ENCODE measurements at places on chromosomes 1 and 21. TPM values are rescaled to one million over a fixed set of nuclear protein-coding genes. Genes with fewer than 3 reads are reported as not detected.
A peak's percentile ranks its signal among the peaks of the same experiment; 100 is the strongest.

DNA sequence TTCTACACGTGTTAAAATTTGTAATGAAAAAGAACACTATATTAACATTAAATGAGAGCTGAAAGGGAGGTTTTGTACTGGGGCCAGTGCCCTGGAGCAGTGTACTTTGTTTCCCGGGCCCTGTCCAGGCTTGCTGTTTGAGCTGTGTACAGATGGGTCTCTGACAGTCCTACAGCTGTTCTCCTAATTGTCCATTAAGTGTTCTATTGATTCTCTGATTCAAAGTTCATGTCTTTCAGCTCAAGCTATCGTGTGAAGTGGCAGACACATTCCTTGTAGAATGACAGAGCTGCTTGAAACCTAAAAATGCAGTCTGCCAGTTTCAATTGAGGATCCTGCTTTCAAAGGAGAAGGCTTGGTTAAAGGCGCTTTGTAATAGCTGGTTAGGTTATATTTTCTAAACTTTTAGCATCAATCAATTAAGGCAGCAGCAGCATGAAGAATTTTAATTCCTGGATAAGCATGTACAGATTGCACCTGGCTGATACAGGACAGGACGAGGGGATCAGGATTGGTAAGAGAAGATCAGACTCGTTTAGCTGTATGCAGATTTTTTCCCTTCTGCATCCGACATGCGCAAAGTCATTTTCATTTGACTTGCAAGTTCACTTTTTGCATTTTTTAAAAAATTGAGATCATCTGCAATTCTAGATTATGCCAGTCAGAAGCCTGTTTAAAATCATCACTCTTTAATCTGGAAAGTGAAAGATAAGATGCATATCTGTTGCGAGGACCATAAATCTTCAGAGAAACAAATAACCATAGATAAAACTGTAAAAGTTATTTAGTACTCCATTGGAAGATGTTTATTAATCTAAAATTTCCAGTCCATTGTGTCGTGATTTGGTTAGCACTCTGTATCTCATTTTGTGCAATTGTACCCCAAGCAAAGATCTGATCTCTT lies 98.5 kb downstream of the ATG4C start:
- no peak for DNase-seq
- no peaks in the 10 kb centered on the region for H3K4me1 ChIP-seq
- H3K27me3 ChIP-seq = no peaks in the 10 kb centered on the region
- no peak overlapping the region for H3K27ac ChIP-seq
- no peak overlapping the region for H3K4me3 ChIP-seq

- no peaks in the 10 kb centered on the region for H3K27me3 ChIP-seq
- H3K4me1 ChIP-seq = no peaks in the 10 kb centered on the region
- H3K4me3 ChIP-seq = no peak overlapping the region
Observed at GRCh38 chr1:198234520-198235251, 77.9 kb downstream of the NEK7 start.

- no peak overlapping the region for H3K27ac ChIP-seq
- H3K27me3 ChIP-seq = no peaks in the 10 kb centered on the region
Observed at GRCh38 chr1:236159704-236160539, 17.6 kb downstream of the GPR137B start.

DNA sequence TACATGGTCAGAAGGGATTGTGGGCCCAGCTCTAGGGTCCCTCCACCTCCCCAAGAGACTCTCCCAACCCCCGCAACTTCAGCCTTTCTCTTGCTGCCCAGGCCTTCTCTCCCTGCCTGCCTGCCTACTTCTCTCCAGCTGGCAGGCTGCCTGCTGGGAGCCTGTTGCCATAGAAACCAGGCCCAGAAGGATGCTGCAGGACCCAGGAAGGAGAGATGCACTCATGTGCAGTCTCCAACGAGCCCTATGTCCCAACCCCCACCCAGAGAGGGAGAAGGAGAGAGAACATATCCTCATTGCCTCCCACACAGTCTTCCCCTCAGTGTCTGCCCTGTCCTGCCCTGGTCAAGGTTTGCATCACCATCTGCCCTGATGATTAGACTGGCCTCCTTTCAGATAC lies 10.8 kb upstream of the SMIM12 start:
- no peak overlapping the region for H3K4me3 ChIP-seq
- H3K4me1 ChIP-seq = no peaks in the 10 kb centered on the region
- no peak overlapping the region for H3K27ac ChIP-seq
- H3K36me3 ChIP-seq = no peaks in the 10 kb centered on the region
- peaks cover 4% of the 10 kb centered on the region for H3K27me3 ChIP-seq

GRCh38 chr1:31939484-31940329 lies 1.5 kb upstream of the PTP4A2 start:
- H3K4me3 ChIP-seq = no peak overlapping the region
- H3K4me1 ChIP-seq = peaks cover 13% of the 10 kb centered on the region
- DNase-seq = peak; percentile 80
- H3K27ac ChIP-seq = peak overlapping the region; percentile 95
- no peaks in the 10 kb centered on the region for H3K27me3 ChIP-seq

DNA sequence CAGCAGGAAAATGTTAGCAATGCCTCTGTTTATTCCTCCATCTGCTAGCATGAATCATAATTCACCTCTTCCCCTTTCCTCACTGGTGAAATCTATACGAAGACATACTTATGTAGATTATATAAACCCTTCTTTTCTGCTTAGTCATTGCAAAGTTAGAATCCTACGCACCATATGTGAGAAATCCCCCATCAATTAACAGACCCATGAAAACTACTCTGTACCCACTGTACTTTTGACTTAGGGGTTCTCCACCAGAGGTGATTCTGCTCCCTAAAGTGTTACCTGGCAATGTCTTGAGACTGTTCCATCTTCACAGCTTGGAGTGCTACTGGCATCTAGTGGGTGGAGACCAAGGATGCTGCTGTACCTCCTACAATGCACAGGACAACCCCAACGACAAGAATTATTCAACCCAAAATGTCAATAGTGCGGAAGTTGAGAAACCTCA lies 49.6 kb upstream of the KCTD3 start:
- H3K4me3 ChIP-seq = no peak overlapping the region
- H3K27ac ChIP-seq = no peak overlapping the region
- no peaks in the 10 kb centered on the region for H3K27me3 ChIP-seq
- no peak for DNase-seq
- no peaks in the 10 kb centered on the region for H3K4me1 ChIP-seq

DNA sequence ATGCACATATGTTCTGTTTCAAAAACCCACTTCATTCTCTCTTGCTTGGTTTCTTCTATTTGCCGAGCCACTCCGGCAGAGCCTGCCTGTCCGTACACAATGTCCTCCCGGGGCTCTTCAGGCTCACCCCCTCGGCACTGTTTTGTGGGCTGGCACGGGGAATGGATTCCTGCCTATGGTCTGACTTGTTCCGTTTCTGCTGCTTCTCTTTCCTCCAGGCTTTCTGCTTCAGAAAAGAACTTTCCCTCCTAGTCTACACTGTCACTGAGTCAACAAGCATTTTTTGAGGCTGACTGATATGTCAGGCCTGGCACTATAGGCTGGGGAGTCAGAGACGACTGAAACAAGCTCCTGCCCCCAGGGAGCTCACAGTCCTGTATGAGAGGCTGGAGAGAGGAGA lies 28.4 kb upstream of the SARS1 start:
- no peaks in the 10 kb centered on the region for H3K27me3 ChIP-seq
- no peak for DNase-seq
- H3K27ac ChIP-seq = no peak overlapping the region
- H3K4me1 ChIP-seq = no peaks in the 10 kb centered on the region

DNA sequence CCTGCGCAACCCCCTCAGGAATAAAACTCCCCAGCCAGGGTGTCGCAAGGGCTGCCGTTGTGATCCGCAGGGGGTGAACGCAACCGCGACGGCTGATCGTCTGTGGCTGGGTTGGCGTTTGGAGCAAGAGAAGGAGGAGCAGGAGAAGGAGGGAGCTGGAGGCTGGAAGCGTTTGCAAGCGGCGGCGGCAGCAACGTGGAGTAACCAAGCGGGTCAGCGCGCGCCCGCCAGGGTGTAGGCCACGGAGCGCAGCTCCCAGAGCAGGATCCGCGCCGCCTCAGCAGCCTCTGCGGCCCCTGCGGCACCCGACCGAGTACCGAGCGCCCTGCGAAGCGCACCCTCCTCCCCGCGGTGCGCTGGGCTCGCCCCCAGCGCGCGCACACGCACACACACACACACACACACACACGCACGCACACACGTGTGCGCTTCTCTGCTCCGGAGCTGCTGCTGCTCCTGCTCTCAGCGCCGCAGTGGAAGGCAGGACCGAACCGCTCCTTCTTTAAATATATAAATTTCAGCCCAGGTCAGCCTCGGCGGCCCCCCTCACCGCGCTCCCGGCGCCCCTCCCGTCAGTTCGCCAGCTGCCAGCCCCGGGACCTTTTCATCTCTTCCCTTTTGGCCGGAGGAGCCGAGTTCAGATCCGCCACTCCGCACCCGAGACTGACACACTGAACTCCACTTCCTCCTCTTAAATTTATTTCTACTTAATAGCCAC lies 696 bp downstream of the TGFB2 start:
- no peaks in the 10 kb centered on the region for H3K27me3 ChIP-seq
- no peaks in the 10 kb centered on the region for H3K36me3 ChIP-seq
- H3K4me3 ChIP-seq = peak overlapping the region; percentile 53
- DNase-seq = peak; percentile 73

DNA sequence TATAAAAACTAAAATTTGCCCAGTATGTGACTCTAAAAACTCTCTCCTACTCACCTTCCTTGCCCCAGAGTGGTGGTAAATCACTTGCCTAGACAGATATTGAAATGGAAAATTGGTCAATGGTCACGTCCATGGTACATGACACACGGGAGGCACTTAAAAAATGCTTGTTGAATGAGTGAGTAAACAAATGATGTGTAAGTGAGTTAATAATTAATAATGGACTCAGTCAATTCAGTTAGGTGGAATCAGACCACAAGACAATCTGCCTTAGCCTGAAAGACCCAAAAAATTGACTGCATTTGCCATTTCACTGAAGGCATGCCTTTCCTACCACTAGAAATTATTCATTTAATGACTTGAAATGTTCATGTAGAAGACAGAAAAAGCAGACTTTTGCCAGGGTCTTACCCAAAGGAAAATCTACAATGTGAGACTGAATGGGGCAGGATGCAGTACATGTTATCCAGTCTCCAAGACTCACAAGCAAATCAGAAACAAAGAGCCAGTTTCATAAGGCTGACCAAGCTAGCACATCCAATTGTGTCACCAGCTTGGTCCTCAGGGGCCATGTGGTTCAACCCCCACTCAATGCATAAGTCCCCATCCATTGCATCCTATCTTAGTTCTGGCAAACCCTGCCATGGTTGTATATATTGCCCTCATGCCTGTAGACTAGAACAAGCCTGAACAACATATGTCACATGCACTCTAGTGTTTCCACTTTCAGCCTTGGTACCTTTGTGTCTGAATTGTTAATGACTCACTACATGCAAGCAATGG lies 73.6 kb downstream of the TBX15 start:
- H3K4me1 ChIP-seq = no peaks in the 10 kb centered on the region
- no peak for DNase-seq
- no peaks in the 10 kb centered on the region for H3K27me3 ChIP-seq
- no peaks in the 10 kb centered on the region for H3K36me3 ChIP-seq
- no peak overlapping the region for H3K27ac ChIP-seq

- H3K4me1 ChIP-seq = no peaks in the 10 kb centered on the region
- no peak for DNase-seq
- H3K27me3 ChIP-seq = no peaks in the 10 kb centered on the region
- no peaks in the 10 kb centered on the region for H3K36me3 ChIP-seq
Observed at GRCh38 chr1:214361636-214362035, 80.7 kb downstream of the SMYD2 start.

DNA sequence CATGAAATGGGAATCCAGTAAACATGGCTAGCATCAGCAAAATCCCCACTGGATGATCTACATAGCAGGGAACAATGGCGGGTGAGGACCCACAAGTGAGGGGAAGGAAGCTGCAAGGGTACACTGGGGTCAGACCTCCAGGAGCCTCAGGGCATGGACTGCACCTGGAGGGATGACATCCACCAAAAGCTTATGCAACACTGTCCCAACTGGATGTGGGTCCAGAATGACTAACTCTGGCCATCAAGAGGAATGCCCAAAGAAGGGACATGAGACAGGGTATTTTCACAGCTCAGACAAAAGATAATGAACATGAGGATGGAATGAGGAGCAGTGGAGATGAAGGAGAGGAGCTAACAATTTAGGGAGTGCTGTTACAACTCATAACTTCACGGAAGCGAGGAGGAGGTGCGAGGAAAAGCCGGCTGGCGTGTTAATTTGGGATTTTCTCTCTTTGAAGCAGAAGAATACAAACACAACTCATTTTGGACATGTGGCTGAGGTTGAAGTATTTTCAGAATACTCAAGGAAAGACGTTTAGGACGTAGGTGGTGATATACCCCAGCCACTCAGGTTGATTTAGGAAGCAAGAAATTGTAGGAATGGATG lies 5.7 kb downstream of the HLCS start:
- H3K27me3 ChIP-seq = no peaks in the 10 kb centered on the region
- no peak for DNase-seq
- H3K36me3 ChIP-seq = no peaks in the 10 kb centered on the region
- H3K4me3 ChIP-seq = no peak overlapping the region
- H3K4me1 ChIP-seq = no peaks in the 10 kb centered on the region
- no peak overlapping the region for H3K27ac ChIP-seq

- no peak overlapping the region for H3K27ac ChIP-seq
- H3K27me3 ChIP-seq = peaks cover 13% of the 10 kb centered on the region
- H3K36me3 ChIP-seq = no peaks in the 10 kb centered on the region
- no peaks in the 10 kb centered on the region for H3K4me1 ChIP-seq
- DNase-seq = no peak
- no peak overlapping the region for H3K4me3 ChIP-seq
Observed at GRCh38 chr1:160080381-160081100, 797 bp upstream of the KCNJ9 start.

- H3K27ac ChIP-seq = no peak overlapping the region
- H3K27me3 ChIP-seq = no peaks in the 10 kb centered on the region
- DNase-seq = no peak
- no peaks in the 10 kb centered on the region for H3K4me1 ChIP-seq
- H3K36me3 ChIP-seq = no peaks in the 10 kb centered on the region
- H3K4me3 ChIP-seq = no peak overlapping the region
Observed at GRCh38 chr21:37769656-37770055, 146.6 kb downstream of the KCNJ6 start.

GRCh38 chr1:235527196-235527814 lies 23.1 kb upstream of the B3GALNT2 start:
- H3K27ac ChIP-seq = no peak overlapping the region
- H3K4me3 ChIP-seq = no peak overlapping the region
- no peaks in the 10 kb centered on the region for H3K36me3 ChIP-seq
- H3K27me3 ChIP-seq = no peaks in the 10 kb centered on the region

GRCh38 chr1:156693848-156694689 lies 11.3 kb downstream of the CRABP2 start:
- DNase-seq = no peak
- no peaks in the 10 kb centered on the region for H3K4me1 ChIP-seq
- no peaks in the 10 kb centered on the region for H3K27me3 ChIP-seq
- H3K4me3 ChIP-seq = no peak overlapping the region
- no peak overlapping the region for H3K27ac ChIP-seq

GRCh38 chr1:209648346-209648745 lies 3.9 kb downstream of the LAMB3 start:
- H3K36me3 ChIP-seq = no peaks in the 10 kb centered on the region
- H3K27me3 ChIP-seq = no peaks in the 10 kb centered on the region
- H3K27ac ChIP-seq = no peak overlapping the region
- DNase-seq = no peak

Gene MYOG
- total RNA-seq = not detected

Gene SSX2IP
- total RNA-seq = 20.1 TPM

Gene MMEL1
- 4.8 TPM for total RNA-seq

Gene CYYR1
- total RNA-seq = 83.8 TPM

Gene SPATA45
- not detected for total RNA-seq

Gene SDC3
- total RNA-seq = 23.6 TPM

Gene ADORA3
- 0.59 TPM for total RNA-seq

Gene KIF17
- total RNA-seq = not detected

Gene ESRRG
- 14.6 TPM for total RNA-seq

Gene SHISA4
- 2.1 TPM for total RNA-seq

Gene SLC44A3
- 5.5 TPM for total RNA-seq

Gene KCNJ15
- total RNA-seq = 0.26 TPM

Gene NTMT2
- not detected for total RNA-seq

All from uterus (tissue), 4 donors.